ENCODE measurements at places on chromosomes 5 and 9.

- no peak for DNase-seq
Observed at GRCh38 chr5:146006470-146007190, 70.3 kb downstream of the SH3RF2 start.

DNA sequence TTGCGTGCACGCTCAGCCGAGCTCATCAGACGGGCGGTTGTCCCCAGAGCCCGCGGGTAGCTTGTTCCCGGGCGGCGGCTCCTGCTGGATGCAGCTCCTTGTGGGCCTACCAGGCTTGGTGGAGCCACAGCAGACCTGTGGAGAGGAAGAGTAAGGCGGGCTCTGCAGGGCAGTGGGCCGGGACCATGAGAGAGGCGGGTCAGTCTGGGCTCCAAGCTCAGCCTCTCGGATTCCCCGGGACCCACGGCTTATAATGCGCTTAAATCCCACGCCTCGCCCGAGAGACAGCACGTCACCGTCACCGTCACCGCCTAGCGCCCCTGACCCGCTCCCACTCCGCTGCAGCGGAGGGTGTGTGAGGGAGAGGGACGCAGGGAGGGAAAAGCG is 1.9 kb upstream of the ANKRD18A start:
- DNase-seq: peak; percentile 45

- DNase-seq: no peak
Observed at GRCh38 chr9:82206490-82206889, 217.9 kb downstream of the SPATA31D1 start.

GRCh38 chr9:25570802-25571201 is 107.4 kb downstream of the TUSC1 start:
- no peak for DNase-seq

DNA sequence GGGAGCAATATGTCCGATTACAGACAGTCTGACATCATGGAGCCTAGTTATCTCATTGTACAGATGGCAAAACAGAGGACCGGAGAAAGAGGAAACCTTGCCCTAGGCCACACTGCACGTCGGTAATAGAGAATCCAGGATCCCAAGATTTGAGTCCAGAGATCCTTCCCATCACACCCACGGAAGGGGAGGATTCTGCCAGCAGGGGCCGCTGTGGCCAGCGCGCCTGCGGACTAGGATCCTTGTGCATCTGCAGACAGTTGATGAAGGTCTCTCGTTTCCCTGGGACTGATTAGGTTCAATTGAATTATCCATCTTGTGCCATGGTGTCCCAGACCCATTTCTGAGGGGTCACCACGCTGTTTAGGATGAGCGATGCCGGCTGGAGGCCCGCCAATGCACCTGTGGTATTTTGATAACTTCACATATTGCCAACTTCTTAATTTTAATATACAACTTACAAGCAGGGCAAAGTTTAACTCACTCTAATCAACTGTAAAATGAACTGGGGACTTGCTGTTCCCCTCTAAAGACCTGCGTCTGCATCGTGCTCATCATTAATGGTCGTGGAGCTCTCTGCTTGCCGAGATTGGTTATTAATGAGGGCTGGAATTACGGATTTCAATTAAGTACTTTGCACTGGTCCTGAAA is 592.7 kb upstream of the BRINP1 start:
- DNase-seq: peak; percentile 56

- DNase-seq: no peak
Observed at GRCh38 chr5:97752871-97753270, 569.8 kb upstream of the RIOK2 start.

- DNase-seq: no peak
Observed at GRCh38 chr5:135030123-135030955, 3.7 kb downstream of the PITX1 start.

DNA sequence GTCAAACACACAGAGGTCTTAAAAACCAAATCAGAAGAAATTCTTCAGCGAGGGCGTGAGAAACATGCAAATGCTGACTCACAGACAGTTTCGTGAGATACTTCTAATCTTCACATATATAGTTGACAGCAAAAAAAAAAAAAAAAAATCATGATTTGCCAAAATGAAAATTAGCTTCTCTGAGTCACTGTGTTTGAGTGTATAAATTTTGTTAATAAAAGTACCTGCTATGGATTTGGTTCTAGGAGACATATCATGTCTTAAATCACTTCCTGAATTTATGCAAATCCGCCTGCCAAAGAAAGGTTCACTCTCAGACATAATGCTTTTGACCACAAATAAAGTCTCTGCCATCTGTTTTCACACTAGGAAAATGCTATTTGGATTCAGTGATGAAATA is 114.3 kb downstream of the SLC1A3 start:
- no peak for DNase-seq

- DNase-seq: no peak
Observed at GRCh38 chr5:54387659-54388232, 67.8 kb upstream of the HSPB3 start.

- no peak for DNase-seq
Observed at GRCh38 chr5:39968381-39968780, 543.6 kb upstream of the DAB2 start.

- DNase-seq: no peak
Observed at GRCh38 chr5:73415617-73416016, 33.0 kb downstream of the FOXD1 start.

DNA sequence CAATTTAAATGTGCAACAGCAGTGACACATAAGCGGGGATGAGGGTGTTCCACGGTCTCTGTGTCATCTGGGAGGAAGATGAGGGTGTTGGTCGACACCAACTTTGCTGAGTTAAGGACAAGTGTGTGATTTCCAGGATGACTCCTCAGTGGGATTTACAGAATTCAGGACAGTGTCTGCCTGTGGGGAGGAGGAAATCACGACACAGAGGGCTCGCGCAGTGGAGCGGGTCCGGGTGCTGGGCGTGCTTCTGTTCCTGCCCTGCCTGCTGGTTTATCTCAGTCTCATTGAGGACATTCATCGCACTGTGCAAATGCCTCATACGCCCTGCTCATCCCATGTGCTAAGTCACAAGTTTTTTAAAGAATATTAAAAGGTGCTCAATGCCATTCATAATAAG is 73.7 kb upstream of the ADAMTS2 start:
- DNase-seq: no peak

DNA sequence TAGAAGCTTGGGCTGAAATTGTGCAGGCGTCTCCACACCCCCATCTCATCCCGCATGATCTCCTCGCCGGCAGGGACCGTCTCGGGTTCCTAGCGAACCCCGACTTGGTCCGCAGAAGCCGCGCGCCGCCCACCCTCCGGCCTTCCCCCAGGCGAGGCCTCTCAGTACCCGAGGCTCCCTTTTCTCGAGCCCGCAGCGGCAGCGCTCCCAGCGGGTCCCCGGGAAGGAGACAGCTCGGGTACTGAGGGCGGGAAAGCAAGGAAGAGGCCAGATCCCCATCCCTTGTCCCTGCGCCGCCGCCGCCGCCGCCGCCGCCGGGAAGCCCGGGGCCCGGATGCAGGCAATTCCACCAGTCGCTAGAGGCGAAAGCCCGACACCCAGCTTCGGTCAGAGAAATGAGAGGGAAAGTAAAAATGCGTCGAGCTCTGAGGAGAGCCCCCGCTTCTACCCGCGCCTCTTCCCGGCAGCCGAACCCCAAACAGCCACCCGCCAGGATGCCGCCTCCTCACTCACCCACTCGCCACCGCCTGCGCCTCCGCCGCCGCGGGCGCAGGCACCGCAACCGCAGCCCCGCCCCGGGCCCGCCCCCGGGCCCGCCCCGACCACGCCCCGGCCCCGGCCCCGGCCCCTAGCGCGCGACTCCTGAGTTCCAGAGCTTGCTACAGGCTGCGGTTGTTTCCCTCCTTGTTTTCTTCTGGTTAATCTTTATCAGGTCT is at the start of gene C9orf72:
Gene C9orf72, minus strand, starts transcription at position 564 of the 716 bp plus-strand sequence. CDS start 6,361 bp downstream, outside the sequence.
- peak; percentile 88 for DNase-seq

GRCh38 chr9:80025796-80026520 is 454.2 kb downstream of the TLE4 start:
- no peak for DNase-seq

DNA sequence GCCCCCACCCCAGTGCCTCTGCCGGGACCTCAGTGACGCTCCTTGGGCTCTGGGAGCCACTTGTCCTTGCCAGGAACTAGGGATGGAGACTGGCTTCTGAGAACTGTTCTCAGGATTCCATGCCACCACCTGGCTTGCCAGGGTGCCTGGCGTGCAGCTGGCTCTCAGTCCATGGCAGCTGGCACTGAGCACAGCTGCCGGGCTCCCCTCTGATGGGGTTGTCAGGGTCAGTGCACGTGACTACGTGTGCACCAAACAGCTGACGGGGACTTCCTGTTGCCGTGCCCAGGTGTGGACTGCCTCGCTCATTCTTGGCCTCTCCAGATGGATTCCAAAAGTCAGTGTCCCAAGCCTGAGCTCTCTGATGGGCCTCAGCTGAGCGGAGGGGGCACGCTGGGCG is 9.4 kb downstream of the KCNT1 start:
- no peak for DNase-seq

GRCh38 chr5:140372971-140373487 is 13.0 kb downstream of the SLC4A9 start:
- DNase-seq: peak; percentile 75

- DNase-seq: no peak
Observed at GRCh38 chr9:111630182-111630963, 761 bp upstream of the DNAJC25 start.

DNA sequence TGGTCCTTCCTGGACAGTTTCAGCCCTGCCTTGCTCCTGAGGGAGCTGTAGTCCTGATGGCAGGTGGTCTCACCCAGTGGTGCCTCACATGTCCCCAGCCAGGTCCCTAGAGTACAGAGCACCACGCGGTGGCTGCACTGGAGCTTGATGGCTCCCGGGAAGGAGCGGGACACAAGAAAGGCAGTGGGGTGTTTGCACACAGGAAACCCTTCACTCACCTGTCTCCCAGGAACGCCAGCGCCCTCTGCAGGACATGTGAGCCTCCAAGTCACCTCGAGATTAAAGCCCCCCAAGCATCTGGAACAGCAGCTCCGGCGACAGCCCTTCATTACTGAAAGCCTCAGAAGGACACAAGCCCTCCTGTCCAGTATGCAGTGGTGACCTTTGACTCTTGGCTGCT is 19.9 kb upstream of the TMEM250 start:
- no peak for DNase-seq

- DNase-seq: no peak
Observed at GRCh38 chr9:32399110-32399815, 14.8 kb downstream of the ACO1 start.

DNA sequence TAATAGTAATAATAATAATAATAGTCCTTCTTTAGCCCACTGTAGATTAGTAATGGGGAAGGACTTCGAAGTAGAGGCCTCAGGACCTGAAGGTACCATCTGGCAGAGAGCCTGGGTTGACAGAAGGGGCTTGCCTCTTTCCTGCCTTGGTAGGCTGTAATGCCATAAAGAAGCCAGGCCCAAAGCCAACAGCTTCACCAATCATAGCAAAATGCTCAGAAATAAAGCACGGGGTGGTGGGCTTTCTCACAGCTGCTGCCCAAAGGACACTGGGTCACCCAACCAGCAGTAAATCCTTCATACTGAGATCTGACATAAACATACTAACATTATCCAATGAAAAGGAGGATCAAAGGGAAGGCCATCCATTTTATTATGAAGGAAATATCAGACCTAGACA is 70.7 kb downstream of the SUSD1 start:
- no peak for DNase-seq

DNA sequence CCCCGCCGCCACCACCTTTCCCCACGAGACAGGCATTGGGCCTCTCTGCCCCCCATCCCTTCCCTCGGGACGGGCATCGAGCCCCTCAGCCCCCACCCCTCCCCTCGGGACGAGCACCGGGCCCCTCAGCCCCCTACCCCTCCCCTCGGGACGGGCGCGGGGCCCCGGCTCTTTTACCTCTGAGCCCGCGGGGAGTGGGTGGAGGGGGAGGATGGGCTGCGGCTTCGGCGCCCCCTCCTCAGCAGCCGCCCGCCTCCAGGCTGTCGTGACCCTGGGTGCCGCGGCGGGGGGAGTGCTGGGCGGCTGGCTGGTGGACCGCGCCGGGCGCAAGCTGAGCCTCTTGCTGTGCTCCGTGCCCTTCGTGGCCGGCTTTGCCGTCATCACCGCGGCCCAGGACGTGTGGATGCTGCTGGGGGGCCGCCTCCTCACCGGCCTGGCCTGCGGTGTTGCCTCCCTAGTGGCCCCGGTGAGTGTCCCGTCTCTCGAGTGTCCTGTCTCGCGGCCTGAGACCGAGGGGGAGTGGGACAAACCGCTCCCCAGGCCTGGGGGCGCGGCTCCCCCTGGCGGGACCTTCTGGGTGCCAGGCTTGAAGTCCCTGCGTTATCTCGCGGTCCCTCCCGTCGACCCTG is 791 bp downstream of the SLC2A8 start:
- DNase-seq: peak; percentile 69

- DNase-seq: no peak
Observed at GRCh38 chr5:171102877-171103610, 206.0 kb upstream of the TLX3 start.

DNA sequence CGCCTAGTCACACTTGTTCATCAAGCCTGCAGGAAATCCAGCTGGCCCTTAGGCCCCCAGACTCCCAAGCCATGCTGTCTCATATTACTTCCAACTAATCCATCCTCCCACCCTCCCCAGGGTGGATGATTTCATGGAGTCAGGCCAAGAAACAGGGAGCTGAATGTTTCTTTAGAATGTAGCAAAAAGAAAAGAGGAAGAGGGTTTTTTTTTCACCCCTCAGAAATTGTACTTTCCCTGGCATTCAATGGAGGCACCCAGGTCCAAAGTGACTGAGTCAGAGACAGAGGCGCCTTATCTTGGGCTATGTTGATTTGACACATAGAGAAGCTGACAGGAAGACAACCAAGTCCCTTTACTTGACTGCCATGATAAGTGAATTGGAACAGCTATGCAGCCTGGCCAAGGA is 260.2 kb upstream of the NR4A3 start:
- no peak for DNase-seq

DNA sequence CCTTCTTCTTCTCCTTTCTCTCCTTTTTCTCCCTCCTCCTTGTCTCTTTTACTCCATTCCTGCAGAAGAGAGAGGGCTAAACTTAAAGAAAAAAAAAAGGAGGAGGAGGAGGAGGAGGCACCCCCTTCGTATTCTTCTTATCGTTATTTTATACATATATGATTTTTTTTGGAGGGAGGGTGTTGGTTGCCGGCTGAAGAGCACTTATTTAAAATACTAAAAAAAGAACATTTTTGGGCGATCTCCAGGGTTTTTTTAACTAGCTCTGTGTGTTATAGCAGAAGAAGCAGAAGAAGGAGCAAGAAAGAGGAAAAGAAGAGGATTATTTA is 381 bp downstream of the NR2F1 start:
- no peak for DNase-seq

GRCh38 chr9:134324359-134325095 is 1.7 kb upstream of the RXRA start:
- peak; percentile 41 for DNase-seq

DNA sequence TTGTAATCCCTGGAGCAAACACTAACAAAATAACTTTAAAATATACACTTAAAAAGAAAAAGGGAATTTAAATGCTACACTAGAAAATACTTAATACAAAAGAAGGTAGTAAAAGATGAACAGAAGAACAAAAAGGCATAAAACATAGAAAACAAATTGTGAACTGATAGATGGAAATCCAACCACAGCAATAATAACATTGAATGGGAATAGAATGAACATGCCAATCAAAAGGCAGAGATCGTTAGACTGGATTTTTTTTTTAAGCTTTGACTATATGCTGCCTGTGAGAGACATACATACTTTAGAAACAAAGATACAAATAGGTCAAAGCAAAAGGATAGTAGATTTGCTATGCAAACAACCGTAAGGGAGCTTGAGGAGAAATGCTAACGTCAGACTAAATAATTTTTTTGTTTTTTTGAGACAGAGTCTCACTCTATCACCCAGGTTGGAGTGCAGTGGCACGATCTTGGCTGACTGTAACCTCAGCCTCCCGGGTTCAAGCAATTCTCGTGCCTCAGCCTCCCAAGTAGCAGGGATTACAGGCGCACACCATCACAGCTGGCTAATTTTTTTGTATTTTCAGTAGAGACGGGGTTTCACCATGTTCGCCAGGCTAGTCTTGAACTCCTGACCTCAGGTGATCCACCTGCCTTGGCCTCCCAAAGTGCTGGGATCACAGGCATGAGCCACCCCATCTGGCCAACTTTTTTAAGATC is 6.5 kb downstream of the ABO start:
- no peak for DNase-seq

Data from left ventricle myocardium superior (tissue), 1 donor.